ENCODE measurements at places on chromosomes 2 and 18. TPM values are rescaled to one million over a fixed set of nuclear protein-coding genes. Genes with fewer than 3 reads are reported as not detected.

The MMADHC gene
- 94.0 TPM for total RNA-seq

The SFT2D3 gene
- total RNA-seq = 3.7 TPM

The PTPN4 gene
- 17.5 TPM for total RNA-seq

The SIX3 gene
- total RNA-seq = not detected

The FAM124B gene
- not detected for total RNA-seq

The GATA6 gene
- total RNA-seq = 9.8 TPM

The CYTIP gene
- total RNA-seq = not detected

The CBLN2 gene
- total RNA-seq = not detected

The TOGARAM2 gene
- under 0.01 TPM for total RNA-seq

The GPR35 gene
- 0.15 TPM for total RNA-seq

The YIPF4 gene
- 10.4 TPM for total RNA-seq

The INO80C gene
- 7.6 TPM for total RNA-seq

The COBLL1 gene
- 0.67 TPM for total RNA-seq

The HJURP gene
- 39.4 TPM for total RNA-seq

The ELOA2 gene
- not detected for total RNA-seq

The PLCL1 gene
- 0.17 TPM for total RNA-seq

The KIF5C gene
- 0.45 TPM for total RNA-seq

The CNPPD1 gene
- total RNA-seq = 25.4 TPM

All from bronchus fibroblast of lung (primary cell).